Stimulated activated CD8-positive, alpha-beta memory T cell treated with anti-CD3 and anti-CD28 coated beads, Interleukin-4, amount 100 ng/mL, for 48 hours (primary cell): ENCODE measurements at places on chromosomes 7 and 10.

GRCh38 chr7:36568452-36568849 is 155.8 kb downstream of the AOAH start:
- DNase-seq = no peak

DNA sequence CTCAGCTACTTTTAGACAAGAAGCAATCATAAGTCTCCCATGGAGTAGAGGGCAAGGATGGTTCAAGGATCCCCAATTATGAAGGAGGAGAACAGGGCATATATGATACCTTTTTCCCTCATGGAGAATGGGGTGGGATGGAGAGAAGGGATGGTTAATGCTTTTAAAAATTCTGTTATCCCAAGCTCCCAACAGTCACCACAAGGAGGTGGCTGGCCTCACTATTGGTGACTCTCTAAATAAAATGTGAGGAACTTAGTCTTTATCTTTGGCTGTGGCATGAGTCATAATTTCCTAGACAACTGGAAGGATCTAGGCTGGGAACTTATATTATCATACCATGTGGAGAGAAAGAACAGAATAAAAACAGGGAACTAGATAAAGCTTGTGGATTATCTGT is 297.0 kb downstream of the PHTF2 start:
- no peak for DNase-seq

- no peak for DNase-seq
Observed at GRCh38 chr7:30470771-30471170, 7.8 kb downstream of the NOD1 start.

DNA sequence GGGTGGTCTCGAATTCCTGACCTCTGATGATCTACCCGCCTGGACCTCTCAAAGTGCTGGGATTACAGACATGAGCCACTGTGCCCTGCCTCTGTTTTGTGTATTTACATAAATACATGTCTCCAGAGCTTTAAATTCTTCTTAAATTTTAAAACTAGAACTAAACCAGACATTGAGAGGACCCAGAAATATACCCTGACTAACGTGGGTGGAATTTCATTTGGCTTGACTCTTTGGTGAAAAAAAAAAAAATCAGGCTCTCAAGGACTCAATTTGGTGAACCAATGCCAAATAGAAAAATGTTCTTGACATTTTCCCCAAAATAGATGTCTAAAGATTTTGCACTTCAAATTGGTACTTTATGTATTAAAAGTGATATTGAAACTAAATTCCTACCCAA is 16.6 kb upstream of the FAS start:
- DNase-seq = no peak

GRCh38 chr10:100731407-100732240 is 13.8 kb upstream of the PAX2 start:
- DNase-seq = no peak

DNA sequence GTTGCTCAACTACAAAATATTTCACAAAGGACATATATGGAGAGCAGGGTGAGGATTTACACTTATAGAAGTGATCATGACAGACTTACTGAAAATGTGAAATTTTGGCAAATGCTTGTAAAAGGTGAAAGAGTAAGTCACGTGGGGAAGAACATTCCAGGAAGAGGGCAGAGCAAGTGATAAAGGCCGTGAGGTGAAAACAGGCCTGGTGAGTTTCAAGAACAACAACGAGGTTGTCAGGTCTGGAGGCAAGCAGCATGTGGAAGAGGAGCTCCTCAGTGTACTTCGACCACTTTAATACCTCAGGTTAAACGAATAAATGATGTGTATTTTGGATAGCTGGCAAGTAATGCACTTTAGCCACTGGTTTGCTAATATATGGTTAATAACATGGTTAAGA is 706.7 kb downstream of the PCDH15 start:
- DNase-seq = no peak

- no peak for DNase-seq
Observed at GRCh38 chr10:530717-531116, 158.8 kb downstream of the DIP2C start.

GRCh38 chr7:29723599-29723998 is 82.7 kb upstream of the WIPF3 start:
- no peak for DNase-seq

GRCh38 chr7:112749775-112750174 is 40.4 kb downstream of the TMEM168 start:
- DNase-seq = no peak

- no peak for DNase-seq
Observed at GRCh38 chr7:104149822-104150221, 58.0 kb downstream of the ORC5 start.

- DNase-seq = no peak
Observed at GRCh38 chr7:2873686-2874551, 29.8 kb upstream of the GNA12 start.

DNA sequence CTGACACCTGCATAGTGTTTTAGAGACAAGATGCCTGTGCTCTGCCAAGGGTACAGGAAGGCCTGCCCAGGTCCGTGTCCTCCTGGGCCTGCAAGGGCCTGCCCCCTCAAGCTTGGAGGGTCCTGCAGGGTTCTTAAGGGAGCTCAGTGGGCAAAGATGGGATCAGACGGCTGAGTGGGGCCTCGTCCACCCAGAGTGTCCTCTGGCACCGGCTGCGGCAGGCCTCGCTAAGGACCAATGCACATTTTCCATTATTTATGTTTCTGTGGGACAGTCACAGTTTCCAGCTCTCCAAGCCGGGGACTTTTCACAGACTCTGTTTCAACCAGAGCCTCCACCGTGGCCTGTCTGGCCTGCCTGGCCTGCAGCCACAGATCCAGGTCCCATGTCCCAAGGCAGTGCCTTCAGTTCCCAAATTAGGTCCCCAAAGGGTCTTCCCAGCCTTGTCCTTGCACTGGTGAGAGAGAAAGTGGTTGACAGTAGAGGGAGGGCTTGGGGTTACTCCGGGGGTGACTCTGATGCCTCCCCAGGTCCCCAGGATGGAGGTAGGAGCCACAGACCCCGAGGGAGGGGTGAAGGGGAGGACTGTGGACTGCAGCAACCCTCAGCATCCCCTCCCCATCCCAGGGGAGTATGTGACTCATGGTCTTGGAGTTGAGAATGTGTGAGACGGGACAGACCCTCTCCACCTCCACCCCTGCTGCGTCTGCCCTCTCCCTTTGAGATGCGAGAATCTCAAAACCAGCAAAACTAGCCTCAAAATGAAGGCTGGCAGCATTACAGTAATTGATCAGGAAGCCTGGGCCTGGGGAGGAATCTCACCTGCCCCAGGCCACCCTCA is 14.8 kb downstream of the MYL10 start:
- no peak for DNase-seq

DNA sequence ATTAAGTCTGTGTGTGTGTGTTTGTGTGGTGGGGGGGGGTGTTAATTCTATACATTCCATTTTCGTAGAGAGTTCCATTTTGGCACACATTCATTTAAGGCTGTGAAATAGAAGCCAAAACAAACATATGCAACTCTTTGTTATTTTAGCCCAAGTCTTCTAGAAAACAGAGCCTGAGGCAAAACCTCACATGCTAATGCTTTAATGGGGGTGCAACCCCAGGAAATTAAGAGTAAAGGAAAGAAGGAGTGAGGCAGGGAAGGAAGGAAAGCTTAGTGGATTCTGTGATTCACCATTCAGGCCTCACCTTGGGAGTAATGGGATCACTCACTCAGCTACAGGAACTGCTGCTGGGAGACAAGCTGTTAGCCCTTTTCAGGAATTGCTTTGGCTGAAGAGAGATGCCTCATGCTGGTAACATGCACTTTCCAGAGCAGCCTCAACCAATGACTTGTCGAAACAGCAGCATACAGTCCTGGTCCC is 73.0 kb upstream of the CTTNBP2 start:
- DNase-seq = no peak

DNA sequence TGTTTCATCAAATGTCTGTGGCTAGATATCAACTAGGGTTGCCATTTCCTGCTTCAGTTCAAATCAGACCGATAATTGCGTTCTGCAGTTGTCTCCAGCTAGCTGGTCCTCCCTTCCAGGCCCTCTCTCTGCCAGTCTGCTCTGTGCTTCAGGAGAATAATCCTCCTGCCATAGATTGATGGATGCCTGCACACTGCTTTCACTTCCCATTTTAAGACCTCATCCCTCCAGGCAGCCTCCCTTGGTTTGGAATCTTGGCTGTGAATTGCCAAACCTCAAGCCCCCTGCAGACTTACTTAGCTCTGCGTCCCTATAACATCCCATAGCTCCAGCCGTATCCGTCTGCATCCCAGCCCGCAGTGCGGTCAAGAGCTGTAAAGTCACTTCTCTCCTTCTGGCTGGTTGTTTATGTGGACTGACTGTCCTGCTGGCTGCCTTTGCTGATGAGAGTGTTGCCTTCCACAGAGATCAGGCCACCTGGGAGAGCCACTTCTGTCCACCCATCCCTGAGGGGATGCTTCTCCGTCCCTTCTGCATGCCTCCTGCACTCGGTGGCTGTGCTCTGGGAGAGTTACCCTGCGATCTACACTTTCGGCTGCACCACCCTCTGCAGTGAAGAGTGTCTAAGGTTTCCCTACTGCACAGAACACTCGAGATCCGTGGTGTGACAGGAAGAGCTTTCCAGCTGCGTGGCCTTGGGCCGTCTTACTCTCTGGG is 22.4 kb upstream of the KLF6 start:
- DNase-seq = no peak

DNA sequence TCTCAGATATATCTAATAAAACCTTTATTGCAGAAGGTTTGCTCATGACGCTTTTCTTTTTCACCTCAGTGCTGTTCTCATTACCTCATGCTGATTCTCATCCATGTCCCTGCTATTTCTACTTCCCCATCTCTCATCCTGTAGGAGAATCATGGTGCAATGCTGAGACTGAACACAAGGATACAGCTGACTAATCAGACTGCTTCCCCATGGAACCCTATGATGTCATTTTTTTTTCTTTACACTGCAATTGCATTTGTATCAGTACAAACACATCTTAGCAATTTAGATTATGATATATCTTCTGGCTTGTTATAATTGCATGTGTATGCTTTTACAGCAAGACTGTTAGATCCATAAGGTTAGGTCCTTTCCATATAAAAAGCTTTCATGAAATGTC is 93.7 kb downstream of the SEMA3A start:
- DNase-seq = no peak

GRCh38 chr10:119216127-119216526 is 8.8 kb downstream of the GRK5 start:
- no peak for DNase-seq

GRCh38 chr7:33748793-33749192 is 156.5 kb upstream of the BMPER start:
- DNase-seq = no peak

GRCh38 chr10:71705582-71705981 is 14.0 kb downstream of the C10orf105 start:
- DNase-seq = no peak

DNA sequence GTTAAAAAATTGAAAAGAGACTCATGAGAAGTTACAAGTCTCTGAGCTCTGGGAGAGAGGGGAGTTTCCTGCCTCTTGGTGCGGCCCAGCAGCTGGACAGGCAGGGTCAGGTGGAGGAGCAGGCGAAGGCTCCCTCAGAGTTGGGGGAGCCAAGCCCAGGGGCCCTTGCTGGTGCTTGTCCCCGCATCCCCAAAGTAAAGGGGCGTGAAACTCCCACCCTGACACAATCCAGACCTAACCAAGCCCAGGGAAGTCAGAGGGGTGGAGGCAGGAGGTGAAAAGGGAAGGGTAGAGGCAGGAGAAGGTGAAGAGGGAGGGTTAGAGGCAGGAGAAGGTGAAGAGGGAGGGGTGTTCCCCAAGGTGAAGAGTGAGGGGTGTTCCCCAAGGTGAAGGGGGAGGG is 322.8 kb downstream of the GLRX3 start:
- DNase-seq = no peak

DNA sequence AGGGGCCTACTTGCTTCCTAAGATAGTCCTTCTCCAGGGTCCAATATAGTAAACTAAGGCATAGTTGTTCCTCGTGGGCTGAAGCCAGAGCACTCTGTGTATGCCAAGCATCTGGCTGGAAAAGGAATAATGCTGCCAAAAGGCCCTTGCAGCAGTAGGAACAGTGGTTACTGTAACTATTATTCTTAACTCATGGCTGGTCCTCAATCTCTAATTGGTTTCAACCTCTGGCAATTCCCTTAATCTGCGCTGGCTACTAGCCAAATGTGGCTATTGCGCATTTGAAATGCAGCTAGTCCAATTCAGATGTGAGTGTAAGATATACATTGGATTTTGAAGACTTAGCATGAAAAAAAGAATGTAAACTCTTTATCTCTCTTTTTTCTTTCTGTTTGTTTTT is 27.8 kb upstream of the LBX1 start:
- no peak for DNase-seq

DNA sequence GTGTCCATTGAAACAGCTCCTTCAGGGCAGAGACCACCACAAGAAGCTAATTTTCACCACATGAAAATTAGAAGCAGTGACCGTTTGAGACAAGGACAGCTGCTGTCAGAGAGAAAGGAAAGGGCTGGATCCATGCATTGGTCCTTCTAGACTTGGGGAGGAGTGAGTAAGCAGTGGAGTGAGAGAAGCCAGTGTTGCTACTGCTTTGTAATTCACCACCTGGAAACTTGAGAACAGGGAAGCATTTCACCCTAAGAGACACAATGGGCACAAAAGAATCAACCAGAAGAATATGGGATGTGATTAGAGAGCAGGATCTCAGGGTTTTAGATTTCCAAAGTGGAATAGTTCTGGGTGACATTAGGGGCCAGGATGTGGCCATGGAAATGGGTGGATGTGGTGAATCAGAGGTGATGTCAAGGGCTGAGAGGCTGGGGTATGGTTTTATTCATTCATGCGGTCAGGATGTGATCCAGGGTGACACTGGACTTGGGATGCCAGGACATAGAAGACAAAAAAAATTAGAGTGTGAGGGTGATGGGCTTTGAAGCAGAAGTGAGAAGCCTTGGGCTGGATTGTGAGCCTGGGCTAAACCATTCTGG is 61.6 kb downstream of the DENND11 start:
- no peak for DNase-seq

- DNase-seq = no peak
Observed at GRCh38 chr10:86758189-86759072, 2.0 kb downstream of the BMPR1A start.

- DNase-seq = no peak
Observed at GRCh38 chr7:140591180-140591902, 49.3 kb downstream of the DENND2A start.

GRCh38 chr7:99252166-99252895 is 20.3 kb upstream of the MYH16 start:
- DNase-seq = no peak

DNA sequence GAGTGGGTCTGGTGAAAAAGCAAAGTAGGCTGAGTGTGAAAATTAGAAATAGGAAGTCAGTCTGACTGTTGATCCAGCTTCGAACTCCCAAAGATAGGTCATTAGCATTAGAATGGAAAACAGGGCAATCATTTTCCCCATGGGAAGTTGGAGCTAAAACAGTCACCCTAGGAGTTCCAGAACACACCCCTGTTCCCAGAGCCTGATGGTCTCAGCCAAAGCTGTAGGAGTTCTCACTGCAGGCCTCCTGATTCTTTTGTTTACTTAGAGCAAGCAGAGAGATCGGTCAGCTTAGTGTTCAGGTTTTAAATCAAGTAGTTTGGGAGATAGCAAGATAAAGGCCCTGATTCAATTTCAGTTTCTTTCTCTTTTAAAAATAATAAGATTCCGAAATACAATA is 28.8 kb upstream of the JCAD start:
- DNase-seq = no peak

DNA sequence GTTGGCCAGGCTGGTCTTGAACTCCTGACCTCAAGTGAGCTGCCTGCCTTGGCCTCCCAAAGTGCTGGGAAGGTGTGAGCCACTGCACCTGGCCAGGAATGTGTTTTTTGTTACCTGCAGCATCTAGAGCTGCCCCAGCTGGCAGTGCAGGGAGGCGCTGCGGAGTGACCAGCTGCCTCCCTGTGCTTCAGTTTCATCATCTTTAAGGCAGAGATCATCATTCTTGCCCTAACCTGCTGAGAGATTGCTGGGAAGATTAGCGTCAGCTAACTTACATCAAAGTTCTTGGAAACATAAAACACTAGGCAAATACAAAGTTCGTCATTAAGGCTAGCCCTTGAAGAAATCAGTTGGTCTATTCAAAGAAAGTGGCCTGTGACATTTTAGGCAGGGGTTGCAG is 2.3 kb downstream of the ZNF282 start:
- no peak for DNase-seq
